ENCODE measurements at places on chromosomes 7 and 10.

DNA sequence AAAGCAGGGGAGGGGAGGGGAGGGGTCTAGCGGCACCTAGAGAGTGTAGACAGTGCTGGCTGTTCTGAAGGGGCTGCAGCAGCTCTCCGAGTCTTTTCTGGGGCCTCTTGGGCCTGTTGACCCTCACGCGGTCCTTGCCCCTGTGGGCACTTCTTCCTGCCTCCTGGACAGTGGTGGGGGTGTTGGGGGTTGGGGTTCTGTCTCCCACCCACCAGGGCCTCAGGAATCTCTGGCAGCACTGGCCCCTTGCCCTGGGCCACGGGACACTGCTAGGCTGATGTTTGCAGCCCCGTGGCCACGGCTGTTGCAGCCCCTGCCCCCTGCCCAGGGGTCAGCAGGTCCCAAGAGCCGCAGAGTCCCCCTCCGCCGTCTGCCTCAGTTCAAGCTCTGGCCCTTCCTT is 68.9 kb upstream of the INPP5A start:
- no peak for DNase-seq

DNA sequence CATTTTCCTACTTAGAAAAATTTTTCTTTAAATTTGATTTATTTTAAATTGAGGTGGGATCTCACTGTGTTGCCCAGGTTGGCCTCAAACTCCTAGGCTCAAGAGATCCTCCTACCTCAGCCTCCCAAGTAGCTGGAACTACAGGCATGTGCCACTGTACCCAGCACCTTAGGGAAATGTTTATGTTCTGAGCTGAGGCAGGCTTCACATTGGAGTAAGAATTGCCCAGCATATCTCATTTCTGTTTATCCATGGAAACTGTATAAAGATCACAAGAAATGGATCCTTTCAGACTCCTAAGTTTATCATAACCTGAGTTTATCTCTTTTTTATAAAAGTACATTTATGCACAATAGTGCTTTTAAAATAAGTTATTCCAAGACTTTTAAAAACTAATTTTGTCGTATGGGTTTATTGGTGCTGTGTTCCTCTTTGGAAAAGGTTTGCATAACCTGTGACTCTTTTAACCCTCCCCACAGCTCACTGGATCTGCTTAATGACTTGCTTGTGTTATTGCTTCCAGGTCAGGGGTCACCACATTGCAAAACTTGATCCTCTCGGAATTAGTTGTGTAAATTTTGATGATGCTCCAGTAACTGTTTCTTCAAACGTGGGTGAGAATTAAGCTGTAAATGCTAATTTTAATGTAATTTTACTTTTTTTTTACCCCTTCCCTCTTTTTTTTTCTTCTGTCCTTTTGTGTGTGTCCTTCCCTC is 40.7 kb downstream of the OGDH start:
- DNase-seq = no peak

DNA sequence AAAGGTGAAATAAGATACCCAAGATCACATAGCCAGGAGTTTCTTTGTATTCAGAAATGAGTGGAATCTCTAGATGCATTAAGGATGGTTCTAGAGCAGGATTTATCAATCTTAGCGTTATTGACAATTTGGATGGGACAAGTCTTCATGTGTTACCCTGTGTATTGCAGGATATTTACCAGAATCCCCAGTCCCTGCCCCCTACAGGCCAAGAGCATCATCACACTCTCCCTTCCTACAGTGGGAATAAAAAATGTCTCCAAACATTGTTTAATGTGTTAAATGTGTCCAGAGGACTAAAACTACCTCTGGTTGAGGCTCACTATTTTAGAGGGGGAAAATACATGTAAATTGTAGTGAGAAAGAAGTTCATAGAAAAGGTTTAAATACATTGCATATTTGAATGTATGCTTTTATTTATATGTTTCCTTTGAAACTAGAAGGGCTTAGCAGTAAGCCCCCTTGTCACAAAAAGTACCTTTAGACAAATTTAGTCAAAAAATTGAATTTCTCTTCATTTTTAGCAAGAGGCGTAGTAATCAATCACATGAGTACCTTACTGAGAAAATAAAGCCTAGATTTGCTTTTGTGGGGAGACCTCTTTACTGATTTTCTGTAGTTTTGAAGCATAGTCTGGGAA is 141.2 kb downstream of the MLLT10 start:
- peak; percentile 48 for DNase-seq

DNA sequence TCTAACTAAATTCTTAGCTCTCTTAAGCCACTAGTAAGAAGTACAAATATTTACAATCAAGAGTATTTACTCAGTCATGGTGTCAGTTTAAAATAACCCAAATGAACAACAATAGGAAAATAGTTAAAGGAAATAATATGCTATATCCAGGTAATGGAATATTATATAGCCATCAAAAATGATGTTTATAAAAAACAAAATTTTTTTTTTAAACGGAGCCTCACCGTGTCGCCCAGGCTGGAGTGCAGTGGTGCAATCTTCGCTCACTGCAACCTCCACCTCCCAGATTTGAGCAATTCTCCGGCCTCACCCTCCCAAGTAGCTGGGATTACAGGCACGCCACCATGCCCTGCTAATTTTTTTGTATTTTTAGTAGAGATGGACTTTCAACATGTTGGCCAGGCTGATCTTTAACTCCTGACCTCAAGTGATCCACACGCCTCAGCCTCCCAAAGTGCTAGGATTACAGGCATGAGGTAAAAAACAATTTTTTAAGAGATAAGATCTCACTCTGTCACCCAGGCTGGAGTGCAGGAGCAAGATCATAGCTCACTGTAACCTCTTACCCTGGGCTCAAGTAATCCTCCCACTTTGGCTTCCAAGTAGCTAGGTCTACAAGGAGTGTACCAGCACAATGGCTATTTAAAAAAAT is 132.5 kb downstream of the NOC3L start:
- DNase-seq = no peak

DNA sequence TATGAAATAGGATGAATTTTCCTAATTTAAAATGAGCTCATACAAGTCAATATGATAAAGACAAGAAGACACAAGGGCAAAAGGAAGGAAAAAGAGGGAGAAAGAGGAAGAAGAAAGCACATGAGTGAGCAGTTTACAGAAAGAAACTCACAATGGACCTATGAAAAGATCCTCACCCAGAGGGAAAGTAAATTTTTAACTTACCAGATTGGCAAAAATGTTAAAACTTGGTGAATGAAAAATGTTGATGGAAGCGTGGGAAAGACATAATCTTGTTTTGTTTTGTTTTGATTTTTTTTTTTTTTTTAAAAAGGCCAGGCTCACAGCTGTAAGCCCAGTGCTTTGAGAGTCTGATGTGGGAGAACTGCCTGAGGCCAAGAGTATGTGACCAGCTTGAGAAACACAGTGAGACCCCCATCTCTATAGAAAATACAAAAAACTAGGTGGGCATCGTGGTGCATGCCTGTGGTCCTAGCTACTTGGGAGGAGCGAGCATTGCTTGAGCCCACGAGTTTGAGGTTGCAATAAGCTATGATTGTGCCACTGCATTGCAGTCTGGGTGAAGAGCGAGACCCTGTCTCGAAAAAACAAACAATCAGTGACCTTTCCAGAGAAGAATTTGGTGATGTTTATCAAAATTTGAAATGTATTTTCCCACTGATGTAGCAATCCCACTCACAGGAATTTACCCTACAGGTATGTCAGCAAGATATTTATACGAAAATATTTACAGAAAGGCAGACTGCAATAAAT is 152.9 kb upstream of the ASAH2 start:
- DNase-seq = no peak

- DNase-seq = peak; percentile 43
These were observed 5.7 kb downstream of the ARPC1B start for GRCh38 chr7:99380032-99380822.

- no peak for DNase-seq
These were observed 15.6 kb downstream of the CHAT start for GRCh38 chr10:49629431-49629881.

- DNase-seq = no peak
These were observed 137.4 kb upstream of the AKR1E2 start for GRCh38 chr10:4688601-4689000.

DNA sequence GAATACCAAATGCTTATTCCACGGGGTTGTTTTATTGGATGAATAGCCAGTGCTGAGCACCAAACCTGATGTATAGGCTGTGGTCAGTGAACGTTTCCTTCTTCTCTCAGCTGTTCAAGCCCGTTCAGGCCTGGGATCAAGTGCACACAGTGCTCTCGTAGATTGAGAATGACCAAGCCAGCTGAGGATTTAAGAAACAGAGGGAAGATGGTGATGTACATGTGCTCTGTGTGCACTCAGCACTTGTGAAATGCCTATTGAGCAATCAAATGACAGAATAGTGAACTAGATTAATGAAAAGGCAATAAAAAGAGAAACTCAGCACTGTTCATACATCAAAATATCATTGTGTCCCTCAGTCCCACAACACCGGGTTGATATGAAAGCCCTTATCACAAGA is 302.5 kb downstream of the BMPER start:
- no peak for DNase-seq

All from AG20443 (cell line).